ENCODE measurements at places on chromosomes 16 and 17.
A peak's percentile ranks its signal among the peaks of the same experiment; 100 is the strongest.

DNA sequence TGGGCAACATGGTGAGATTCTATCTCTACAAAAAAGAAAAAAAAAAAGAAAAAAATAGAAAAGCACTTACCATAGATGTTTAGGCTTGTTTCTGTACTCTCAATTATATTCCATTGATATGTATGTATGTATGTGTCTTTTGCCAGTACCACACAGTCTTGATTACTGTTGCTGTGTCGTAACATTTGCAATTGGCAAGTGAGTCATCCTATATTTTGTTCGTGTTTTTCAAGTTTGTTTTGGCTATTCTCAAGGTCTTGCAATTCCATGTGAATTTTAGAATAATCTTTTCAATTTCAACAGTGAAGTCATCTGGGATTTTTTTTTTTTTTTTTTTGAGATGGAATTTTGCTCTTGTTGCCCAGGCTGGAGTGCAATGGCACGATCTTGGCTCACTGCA lies 19.3 kb downstream of the SPECC1 start:
- no peak for DNase-seq

GRCh38 chr17:35023538-35023937 lies 40.0 kb downstream of the RFFL start:
- no peak for DNase-seq

GRCh38 chr17:75475144-75475835 lies 18.9 kb downstream of the TMEM94 start:
- DNase-seq: no peak

DNA sequence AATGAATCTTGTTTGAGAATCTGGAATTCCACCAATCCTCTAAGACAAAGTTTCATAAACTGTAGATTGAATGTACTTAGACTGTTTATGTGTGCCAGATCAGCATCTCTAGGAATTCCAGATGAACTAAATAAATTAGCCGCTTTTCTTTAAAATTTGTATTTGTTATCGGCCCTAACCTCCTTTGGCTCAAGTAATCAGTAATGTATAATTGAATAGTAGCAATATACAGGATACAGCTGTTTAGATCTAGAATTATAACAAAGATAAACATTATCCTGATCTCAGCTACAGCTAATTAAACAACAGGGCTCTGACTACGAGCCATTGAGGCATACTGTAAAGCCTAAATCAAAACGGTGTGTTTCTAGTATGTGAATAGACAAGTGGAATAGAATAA lies 120.3 kb downstream of the CYB561 start:
- DNase-seq: no peak

GRCh38 chr17:58541249-58541648 lies 26.8 kb upstream of the MTMR4 start:
- DNase-seq: no peak

- DNase-seq: no peak
Observed at GRCh38 chr16:14375132-14375491, 254.9 kb downstream of the PARN start.

GRCh38 chr17:71237903-71238538 lies 882.8 kb upstream of the SOX9 start:
- peak; percentile 43 for DNase-seq

- peak; percentile 26 for DNase-seq
Observed at GRCh38 chr16:55559233-55559632, 7.3 kb upstream of the CAPNS2 start.

- peak; percentile 44 for DNase-seq
Observed at GRCh38 chr17:68344701-68345136, 53.4 kb downstream of the ARSG start.

DNA sequence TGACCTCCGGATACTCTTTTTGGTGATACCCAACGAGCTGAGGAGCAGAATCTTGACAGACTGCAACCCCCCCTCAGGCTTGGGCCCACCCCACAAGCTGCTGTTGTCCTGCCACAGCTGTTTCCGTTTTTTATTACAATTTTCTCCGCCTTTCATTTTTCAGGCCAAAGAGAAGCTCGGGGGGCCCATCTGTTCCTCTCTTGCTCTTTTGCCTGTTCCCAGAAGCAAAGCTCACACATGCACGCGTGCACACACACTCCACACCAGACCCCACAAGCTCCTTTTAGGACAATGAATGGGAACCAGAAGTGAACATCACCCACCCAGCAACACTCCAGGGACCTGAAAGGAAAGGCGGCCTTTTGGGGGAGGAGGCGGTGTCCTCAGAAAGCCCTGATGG lies 16.3 kb downstream of the SOX9 start:
- DNase-seq: no peak

- no peak for DNase-seq
Observed at GRCh38 chr16:7344830-7345780, 12.5 kb downstream of the RBFOX1 start.

- no peak for DNase-seq
Observed at GRCh38 chr16:85465328-85466303, 147.5 kb upstream of the GSE1 start.

GRCh38 chr17:16463358-16464302 lies 28.4 kb downstream of the LRRC75A start:
- DNase-seq: no peak

GRCh38 chr16:85617948-85618347 lies 4.8 kb downstream of the GSE1 start:
- DNase-seq: no peak
